ENCODE measurements at places on chromosomes 3 and 15.

- no peak for DNase-seq
These were observed 296.3 kb downstream of the UACA start for GRCh38 chr15:70466895-70467529.

GRCh38 chr3:171437115-171437756, 23.0 kb downstream of the TNIK start:
- no peak for DNase-seq

DNA sequence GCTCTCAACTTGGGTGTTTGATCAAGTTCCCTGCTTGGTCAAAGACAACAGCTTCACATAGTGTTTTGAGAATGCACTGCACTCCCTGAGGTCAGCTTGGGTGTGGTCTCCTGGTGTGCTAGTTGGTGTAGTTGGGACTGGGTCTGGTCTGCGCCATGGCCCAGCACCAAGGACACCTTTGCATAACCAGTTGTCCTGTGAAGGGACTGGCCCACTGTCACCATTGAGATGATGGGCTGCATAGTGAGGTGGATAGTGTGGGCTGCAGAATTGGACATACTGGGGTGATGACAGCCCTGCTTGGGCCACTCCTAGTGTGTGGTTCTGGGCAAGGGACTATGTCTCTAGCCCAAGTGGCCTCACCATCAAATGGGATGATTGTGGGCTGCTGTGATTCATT, 9.5 kb downstream of the RPSA start:
- DNase-seq, result no peak

GRCh38 chr3:46844881-46845312, 18.3 kb downstream of the MYL3 start:
- DNase-seq, result no peak
